ENCODE measurements at places on chromosomes 7 and 10. TPM values are rescaled to one million over a fixed set of nuclear protein-coding genes. Genes with fewer than 3 reads are reported as not detected.

- DNase-seq, result no peak
Measured at GRCh38 chr10:71292624-71293445, 26.2 kb upstream of the SLC29A3 start.

CALCR gene
- total RNA-seq, result not detected

TRPV6 gene
- total RNA-seq, result not detected

- DNase-seq, result peak; percentile 73
Measured at GRCh38 chr10:31930023-31930751, 1.6 kb upstream of the ARHGAP12 start.

- no peak for DNase-seq
Measured at GRCh38 chr10:63574011-63574410, 52.8 kb downstream of the REEP3 start.

DNA sequence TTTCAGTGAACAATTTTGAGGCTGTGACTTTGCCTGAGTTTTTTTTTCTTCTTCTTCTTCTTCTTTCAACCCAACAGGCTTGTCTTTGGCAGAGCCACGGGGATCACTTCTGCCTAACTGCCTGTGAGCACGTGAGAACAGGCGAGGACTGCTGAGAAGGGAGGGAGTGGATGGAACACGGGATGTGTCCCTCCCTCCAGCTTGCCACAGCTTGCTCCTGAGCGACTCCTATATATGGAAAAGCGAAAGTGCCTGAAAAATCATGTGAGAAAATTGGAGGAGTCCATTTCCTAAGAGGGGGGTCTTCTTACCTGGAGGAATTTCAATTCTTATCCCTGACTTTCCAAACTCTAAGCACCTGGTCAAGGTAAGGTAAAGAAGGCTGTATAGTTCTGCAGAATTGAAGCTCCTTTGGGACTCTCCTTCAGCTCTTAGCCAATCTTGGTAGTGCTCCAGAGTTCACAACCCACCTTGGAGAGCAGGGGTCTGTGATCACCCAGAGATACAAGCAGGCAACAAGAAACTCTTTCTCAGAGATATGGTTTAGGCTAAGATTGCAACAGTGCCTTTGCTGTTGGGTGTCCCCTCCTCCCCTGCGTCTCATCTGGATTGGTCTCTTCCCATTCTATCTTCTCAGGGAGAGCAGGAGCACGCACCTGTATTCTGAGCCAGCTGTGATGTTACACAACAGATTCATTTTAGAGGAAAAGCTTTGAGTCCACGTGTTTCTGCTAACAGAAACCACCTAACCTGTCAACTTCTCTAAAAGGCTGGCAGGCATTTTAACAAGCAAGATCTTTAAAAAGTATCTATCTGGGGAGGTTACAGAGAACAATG is at the start of gene MAT1A:
Gene MAT1A (minus strand): TSS at position 208 of the 837 bp plus-strand sequence. CDS start 235 bp downstream, outside the sequence.
- no peak for DNase-seq

DNA sequence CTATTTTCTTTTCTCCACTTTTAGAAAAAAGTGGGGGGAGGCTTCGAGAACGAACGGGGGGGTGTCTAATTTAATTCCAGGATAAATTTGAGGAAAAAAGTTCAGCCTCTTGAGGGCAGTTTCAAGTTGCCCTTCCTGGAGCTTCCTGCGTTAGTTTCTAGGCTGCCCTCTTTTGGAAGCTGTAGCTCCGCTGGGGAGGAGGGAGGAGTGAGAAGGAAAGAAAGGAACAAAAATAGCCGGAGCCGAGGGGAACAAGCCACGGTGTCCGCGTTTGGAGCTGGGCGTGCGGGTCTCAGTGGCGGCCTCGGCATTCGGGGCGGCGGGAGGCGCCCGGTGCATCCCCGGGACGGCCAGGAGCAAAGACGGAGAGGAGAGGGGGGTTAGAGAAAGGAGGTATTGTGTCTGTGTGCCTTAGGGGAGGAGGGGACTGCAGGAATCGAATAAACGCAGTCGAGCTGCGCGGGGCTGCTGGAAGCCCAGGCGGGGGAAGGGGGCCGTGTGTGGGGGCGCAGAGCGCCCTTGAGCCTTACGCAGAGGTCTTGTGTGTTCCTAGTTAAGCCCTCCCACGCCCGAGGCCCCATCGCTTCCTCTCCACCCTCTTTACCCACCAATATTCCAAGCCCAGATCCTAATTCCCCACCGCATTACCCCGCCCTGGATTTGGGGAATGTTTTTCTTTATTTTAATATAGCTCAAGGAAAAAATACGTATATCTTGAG is 2.0 kb upstream of the TNRC18 start:
- no peak for DNase-seq

INMT gene
- not detected for total RNA-seq

Measured in activated CD8-positive, alpha-beta T cell treated with anti-CD3 and anti-CD28 coated beads, Interleukin-2, amount 10 ng/mL, durations not matched to agents 7 days and 5 days (primary cell).